Erythroblast (primary cell): ENCODE measurements at places on chromosomes 3 and 15.

DNA sequence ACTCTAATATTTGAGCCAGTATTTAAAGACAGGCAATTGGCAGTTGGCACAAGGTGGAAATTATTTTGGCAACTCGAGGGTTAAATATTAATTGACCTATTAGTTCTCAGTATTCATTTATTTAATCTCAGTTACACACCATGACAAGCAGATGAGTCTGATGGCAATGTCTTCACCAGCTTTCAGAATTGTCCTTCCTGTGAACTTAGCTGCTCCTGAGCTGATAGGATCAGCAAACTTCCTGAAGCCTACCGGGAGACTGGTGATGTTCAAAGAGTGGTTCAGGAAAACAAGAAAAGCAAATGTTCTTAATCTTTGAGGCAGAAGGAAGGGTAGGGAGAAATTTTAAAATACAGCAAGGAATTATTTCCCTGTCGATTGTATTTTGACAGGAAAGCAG, 522.2 kb downstream of the SOX2 start:
- DNase-seq, result no peak

- no peak for DNase-seq
Measured at GRCh38 chr3:149536429-149536828, 61.9 kb downstream of the TM4SF4 start.

DNA sequence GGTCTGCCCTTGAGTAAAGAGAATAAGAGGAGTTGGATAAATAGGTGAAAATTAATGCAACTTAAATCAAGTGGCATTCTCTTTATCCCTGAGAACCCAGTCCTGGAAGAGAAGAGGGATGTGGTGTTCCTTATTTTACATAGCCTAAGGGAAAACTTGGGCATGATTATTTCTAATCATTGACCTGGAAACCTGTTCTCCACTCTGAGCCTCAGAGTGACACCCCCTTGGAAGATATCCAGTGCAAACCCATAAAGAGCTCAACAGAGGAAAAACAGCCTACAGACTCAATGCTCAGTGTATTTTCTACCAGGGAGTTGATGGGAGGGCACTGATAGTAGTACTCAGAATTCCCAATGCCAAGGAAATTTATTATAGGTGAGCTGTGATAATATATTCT, 22.0 kb downstream of the SLC15A2 start:
- no peak for DNase-seq

- no peak for DNase-seq
Measured at GRCh38 chr15:72173864-72174550, 23.6 kb downstream of the GRAMD2A start.

GRCh38 chr3:169323578-169324451, 339.7 kb downstream of the MECOM start:
- no peak for DNase-seq

DNA sequence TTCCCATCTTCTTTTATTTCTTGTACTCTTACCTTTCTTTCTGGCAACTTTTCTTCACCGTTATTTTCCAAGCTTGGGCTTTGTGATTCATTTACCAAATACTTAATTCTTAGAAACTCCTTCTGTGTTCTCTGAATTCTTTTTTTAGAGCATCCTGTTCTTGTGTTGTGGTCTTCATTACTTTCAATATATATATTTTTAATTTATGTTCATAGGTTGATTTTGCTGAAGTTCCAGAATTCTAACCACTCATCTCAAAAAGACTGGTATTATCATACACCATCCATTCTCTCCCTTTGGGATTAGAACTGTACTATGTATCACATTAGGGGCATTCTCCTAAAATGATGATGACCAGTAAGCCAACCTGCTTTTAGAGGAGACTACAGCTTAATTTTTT, 362.3 kb upstream of the CBLB start:
- no peak for DNase-seq

- DNase-seq, result no peak
Measured at GRCh38 chr3:42725454-42725853, 22.9 kb upstream of the HHATL start.

GRCh38 chr3:17025594-17026139, 140.9 kb downstream of the PLCL2 start:
- no peak for DNase-seq

DNA sequence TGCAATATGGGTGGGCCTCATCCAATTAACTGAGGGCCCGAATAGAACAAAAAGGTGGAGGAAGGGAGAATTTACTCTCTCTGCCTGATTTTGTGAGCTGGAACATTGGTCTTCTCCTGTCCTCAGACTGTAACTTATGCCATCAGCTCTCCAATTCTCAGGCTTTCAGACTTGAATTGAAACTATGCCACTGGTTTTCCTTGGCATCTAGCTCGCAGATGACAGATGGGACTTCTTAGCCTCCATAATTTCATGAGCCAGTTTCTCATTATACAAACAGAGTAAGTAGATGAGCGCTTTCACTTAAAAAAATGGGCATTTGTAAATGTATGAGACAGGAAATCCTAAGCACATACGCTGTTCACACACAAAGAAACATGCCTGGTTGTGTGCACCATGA, 8.7 kb upstream of the PTX3 start:
- DNase-seq, result no peak

DNA sequence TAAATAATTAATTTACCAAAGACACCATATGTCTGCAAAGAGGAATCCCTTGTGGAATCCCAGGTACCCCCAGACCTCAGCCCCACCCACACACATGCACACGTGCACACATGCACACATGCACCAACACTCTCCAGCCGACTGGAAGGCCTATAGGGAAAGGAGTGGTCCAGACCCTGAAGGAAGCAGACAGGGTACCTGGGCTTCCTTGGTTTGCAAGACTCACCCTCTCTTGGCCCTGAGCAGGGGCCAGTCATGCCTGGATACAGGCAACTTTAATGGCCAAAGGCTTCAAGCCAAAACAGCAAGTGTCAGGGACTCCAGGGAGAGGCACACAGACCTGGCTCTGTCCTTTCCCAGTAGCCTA, 8.9 kb upstream of the HAPLN3 start:
- DNase-seq, result no peak

DNA sequence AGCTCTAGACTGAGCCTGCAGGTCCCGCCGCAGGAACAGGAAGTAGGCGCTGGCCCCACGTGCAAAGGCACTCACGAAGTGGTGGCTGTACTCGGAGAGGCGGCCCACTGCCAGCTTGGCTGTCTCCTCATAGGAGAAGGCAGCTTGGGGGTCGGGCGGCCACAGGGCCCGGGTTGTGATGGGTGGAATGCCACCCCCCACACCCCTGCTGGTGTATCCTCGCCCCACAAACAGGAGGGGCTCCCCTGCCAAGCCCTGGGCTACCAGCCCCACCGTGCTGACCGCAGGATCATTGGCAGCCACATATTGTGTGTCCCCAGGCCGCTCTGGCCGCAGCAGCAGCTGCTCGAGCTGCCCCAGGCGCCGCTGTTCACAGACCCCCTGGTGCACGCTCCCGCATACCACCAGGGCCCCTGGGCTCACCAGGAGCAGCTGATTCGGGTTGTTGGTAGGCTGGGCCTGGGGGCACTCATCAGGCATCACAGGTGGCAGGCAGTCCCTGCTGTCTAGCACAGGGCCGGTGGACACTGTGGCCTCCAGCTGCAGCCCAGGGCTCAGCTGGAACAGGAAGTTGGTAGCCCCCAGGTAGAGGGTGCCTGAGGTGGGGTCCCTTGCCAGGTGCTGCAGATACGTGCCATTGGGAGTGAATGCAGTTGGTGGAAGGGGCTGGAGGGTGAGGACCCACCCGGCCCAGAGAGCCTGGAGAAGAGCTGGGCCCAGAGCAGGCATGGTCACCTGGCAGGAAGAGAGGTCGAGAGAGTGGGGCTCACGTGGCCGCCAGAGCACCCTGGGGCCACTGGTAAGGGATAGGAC, 5.8 kb downstream of the PLXNB1 start:
- DNase-seq, result no peak

GRCh38 chr3:114147251-114147650, 31.6 kb downstream of the DRD3 start:
- DNase-seq, result no peak

GRCh38 chr3:16437640-16438039, 75.9 kb downstream of the RFTN1 start:
- DNase-seq, result peak; percentile 16

- no peak for DNase-seq
Measured at GRCh38 chr15:80371924-80372323, 32.3 kb upstream of the ARNT2 start.

- DNase-seq, result no peak
Measured at GRCh38 chr15:66094331-66094730, 159.2 kb downstream of the MEGF11 start.

GRCh38 chr15:65832549-65833364, 36.5 kb upstream of the RAB11A start:
- peak; percentile 66 for DNase-seq

DNA sequence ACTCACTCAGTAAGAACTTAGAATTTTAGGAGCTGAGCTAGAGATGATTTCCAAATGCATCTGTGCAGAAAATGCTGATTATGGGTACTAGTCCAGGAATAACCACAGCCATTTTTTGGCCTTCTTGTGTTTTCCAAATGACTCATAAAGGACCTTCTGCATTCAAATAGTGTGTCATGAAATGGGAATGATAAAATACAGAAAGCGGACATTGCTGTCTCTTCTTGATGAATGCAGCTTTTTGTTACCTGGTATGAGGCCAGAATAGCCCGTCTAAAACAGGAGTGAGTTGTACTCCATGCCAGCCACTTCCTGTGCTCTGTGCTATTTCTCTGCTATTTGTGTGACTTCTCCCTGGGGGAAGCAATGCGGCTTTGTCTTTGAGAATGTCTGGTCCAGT, 20.5 kb upstream of the FRMD5 start:
- DNase-seq, result no peak

DNA sequence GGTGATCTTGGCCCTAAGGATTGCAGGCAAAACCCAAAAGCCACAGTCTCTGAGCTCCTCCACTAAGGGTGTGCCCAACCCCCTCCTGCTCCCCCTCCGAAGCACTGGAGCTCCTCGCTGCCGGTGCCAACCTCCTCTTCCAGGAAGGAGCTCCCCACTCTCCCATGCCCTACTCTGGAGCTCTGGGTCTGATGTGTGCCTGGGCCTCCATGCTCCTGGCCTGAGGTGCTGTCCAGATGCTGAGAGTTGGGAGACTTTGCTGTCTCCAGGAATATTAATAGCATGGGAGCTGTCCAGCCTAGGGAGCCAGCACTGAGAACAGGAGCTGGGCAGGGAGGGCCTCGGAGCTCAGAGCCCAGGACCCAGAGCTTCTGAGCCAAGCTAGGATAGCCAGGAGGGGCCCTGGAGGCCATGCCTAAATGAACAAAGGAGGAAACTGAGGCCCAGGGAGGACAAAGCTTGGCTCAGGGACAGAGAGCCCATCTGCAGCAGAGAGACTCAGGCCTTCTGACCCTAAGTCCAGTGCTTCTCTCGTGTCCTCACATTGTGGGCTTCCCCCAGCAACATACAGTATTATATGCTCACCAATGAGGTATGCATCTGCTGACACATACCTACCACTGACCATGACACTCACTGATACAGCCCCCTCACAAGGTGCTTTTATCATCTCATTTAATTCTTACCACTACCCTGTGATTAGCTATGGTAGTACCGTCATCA, 36.9 kb upstream of the HERC1 start:
- peak; percentile 31 for DNase-seq

GRCh38 chr3:75089841-75090240, 475.4 kb upstream of the CNTN3 start:
- DNase-seq, result no peak

- peak; percentile 24 for DNase-seq
Measured at GRCh38 chr3:161559177-161559998, 62.8 kb downstream of the OTOL1 start.

DNA sequence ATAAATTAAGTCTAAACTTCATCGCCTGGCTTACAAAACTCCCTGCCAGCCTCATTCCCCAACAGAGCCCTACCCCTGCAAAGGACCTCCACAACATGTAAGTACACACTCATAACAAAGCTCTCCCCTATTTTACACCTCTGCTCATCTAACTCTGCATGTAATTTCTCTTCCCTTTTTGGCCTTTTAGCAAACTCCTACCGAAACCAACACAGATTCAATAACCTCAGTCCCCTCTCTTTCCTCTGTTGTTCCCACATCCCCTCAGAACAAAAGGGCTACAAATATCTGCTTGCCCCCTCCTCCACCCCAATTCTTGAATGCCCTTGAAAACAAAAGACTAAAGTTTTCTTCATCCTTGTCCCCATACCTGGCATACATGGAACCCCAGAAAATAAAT, 662 bp downstream of the UBL7 start:
- DNase-seq, result no peak

DNA sequence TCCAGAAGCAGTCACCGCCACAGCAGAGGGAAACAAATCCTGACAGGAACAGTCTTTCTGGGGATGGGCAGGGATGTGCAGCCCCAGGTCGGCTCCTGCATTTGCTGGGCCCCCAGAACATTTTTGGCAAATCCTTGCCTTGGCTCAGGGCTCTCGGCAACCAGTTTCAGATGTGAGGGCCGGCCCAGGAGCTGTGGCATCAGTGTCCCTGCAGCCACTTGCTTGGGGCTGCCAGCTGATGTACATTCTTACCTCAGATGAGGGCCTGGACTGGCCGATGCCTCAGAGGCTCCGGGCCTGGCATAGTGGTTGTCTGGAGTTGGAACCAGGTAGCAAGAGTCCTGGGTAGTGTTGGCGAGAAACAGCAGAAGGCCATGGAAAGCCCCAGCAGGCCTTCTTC, 4.2 kb downstream of the CYB561D2 start:
- no peak for DNase-seq
